ENCODE measurements at places on chromosomes 2 and 18. TPM values are rescaled to one million over a fixed set of nuclear protein-coding genes. Genes with fewer than 3 reads are reported as not detected.

VIT gene
- polyA plus RNA-seq: not detected

PRSS56 gene
- not detected for polyA plus RNA-seq

ASB18 gene
- not detected for polyA plus RNA-seq

CCBE1 gene
- polyA plus RNA-seq: 33.6 TPM

ONECUT2 gene
- 0.01 TPM for polyA plus RNA-seq

LCT gene
- polyA plus RNA-seq: not detected

ST8SIA5 gene
- not detected for polyA plus RNA-seq
